Gastroesophageal sphincter (tissue), 4 donors: ENCODE measurements at places on chromosomes 5 and 9.
A peak's percentile ranks its signal among the peaks of the same experiment; 100 is the strongest.

DNA sequence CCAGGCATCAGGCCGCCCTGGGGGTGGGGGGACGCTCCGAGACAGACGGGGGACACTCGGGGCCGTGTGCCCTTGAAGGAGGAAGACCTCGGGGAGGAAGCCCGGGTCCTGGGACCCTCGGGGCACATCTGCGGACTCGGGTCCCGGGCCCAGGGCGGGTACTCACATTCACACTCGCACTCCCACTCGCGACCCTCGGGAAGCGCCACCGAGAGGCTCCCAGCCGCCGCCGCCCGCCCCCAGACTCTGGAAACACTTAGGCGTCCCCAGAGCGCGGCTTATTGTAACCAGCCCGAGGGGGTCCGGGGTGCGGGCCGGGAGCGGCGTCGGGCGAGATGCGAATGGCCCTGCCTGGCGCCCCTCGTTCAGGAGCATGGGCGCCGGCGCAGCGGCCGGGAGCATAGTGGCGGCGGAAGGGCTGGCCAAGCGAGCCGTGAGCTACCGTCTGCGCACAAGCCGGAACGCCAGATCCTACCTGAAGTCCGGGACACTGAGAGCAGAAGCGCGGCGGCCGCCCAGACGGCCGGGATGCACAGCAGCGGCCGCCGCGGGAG, 559 bp downstream of the ROR2 start:
- ATAC-seq: no peak

DNA sequence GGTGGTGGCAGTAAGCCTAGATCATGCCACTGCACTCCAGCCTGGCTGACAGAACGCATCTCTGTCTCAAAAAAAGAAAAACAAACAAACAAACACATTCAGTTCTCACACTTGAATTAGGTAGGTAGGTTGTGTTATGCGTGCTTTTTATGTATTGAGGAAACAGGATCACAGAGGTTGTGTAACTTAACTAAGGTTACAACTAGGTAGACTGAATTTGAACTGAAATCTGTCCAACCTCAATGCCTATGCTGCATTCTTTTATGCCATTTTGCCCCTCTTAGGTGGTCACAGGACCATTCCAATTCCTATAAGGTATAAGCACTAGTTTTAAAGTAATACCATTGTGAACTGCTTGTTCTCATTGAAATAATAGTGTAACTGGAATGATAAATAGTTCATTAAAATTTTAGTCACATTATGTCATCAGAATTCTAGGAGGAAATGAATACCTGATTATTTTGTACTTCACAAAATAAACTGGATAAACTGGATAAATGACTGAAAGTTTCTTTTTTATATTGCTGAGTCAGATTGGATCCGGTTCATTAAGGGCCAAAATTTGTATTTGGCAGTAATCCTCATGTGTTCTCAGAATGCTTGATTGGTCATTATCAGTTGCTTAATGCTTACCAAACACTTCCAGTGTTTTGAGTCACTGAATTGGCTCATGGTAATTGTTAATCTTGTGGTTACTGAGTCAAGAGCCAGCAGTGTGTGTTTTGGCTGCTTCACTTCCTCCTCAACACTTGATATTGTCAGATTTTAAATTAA, 7.1 kb downstream of the UBAP1 start:
- peak; percentile 90 for ATAC-seq

DNA sequence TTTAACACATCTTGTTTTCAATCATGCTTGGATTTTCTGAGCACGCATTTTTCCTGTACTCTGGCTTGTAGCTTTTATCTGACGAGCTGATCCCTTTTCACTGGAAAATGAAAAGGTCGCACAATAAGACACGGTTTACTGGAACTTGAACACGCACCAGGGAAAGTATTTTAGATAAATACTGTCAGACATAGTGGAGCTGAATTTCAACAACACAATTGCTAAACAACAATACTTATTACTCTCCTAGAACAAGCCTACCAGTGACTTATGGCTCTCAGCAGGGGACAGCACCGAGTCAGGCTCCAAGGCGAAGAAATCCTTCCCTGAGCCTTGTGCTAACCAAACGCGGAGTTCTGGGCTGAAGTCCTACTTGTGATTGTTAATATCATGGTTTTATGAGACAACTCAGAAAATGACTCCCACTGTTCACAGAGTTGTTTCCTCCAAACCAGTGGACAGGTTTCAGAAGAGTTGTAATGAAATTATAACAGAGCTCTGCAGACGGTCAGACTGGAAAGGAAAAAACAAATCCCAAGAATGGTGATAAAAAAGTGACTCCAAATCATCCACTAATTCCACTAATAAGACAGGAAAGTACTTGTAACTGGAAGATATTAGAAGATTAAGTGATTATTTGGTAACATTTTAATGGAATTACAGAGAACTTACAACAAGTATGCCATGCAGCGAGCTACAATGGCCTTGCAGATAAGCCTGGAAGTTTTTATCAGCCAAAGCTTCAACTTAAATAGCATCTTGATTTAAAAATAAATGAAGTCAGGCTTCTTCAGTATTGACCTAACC, 359.6 kb downstream of the EBF1 start:
- no peak for ATAC-seq

DNA sequence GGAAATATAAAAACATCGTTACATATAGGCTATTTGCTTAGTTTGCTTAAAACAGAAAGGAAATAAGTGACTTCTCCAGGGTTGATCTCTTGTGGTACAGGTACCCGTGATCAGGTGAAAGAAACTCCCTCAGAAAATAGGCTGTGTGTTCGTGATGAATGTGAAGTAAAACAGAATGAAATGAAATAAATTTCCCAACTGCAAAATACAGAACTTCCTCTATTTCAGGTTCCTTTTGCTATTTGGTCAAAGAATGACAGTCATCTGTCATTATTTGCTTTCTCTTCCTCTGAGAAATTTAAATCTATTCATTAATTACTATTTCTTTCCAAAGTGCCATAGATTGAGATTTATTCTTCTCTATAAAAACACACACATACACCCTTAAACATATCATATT, 408.1 kb downstream of the FAM170A start:
- no peak for ATAC-seq

- ATAC-seq: no peak
These were observed 659.0 kb downstream of the ANXA1 start for GRCh38 chr9:73810585-73811215.

DNA sequence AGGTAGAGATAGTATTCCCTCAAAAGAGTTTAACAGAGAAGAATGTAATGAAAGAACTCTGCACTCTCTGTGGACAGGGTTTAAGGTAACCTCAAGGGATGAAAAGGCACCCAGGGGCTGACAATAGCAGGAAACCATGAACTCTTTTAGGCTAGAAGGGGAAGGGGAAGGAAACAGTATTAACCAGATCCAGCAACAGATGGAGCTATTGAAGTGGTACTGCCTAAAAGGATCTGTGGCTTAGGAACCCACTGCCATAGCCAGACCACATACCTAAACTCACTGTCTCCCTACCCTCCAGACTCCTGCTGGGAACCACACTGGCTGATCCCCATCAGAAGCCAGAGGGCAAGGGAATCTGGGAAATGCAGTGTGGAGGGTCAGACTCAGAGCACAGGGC, 35.5 kb downstream of the PLGRKT start:
- ATAC-seq: no peak

GRCh38 chr5:62812621-62813255, 234.1 kb downstream of the LRRC70 start:
- ATAC-seq: no peak

DNA sequence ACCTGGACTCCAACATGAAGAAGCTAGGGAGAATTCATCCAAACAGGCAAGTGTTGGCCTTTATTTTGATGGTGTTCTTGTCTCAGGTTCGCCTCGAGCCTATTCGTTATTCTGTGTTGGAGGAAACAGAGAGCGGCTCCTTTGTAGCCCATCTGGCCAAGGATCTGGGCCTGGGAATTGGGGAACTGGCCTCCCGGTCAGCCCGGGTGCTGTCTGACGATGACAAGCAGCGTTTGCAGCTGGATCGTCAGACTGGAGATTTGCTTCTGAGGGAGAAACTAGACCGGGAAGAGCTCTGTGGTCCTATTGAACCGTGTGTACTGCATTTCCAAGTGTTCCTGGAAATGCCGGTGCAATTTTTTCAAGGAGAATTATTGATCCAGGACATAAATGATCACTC, 367 bp downstream of the PCDHB4 start:
- no peak for ATAC-seq

DNA sequence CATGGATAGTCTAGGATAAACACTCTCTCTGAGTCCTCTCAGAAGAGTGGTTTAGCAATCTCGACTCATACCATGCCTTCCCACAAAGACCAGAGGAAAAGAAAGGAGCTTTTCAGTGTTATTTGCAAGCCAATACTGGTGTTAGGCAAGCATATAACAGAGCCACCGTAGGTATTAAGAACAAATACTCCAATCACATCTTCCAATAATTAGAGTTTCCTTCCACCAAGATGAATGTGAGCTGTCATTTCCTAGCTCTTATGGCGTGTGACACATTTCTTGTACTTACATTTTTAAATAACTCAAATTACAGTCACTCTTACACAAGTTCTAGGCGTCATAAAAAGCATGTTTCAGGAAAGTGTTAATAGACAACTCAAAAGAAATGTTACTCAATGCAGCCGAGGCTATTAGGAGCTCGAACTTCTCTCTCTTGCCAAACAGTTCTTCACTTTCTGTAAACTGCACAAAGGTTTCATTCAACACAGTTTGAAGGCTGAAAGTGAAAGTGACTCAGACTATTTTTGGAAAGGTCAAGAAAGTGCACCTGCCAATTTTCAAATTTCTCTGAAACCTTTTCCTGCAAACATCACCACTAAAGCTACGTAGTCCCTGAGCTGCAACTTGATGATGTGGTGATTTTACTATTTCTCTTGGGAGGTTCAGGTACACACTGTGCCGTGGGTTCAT, 153.8 kb downstream of the AUH start:
- peak; percentile 90 for ATAC-seq

DNA sequence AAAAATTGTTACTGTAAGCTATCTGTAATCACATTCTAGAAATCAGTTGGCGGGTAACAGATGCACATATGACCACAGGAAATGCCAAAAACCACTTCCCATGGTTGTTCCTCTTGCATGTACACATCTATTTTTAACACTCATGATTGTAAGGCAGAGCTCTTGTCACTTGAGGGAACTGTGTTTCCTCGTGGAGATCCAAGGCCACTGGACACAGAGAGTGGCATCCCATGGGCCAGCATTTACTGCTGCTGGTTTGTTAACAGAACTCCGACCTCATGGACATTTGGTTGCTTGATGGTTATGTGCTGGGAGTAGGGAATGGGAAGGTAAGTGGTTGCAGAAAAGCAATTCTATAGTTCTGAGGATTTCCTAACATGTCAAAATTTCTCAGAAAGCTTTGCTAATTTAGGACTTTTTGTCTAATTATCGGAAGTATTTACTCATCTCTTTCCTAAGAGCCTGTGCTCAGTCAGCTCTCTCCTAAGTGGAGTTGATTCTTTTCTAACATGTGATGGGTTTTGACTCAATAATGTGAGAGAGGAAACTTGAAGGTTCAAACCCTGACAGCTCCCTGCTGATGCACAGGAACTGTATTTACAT, 202.0 kb upstream of the NR3C1 start:
- peak; percentile 19 for ATAC-seq

DNA sequence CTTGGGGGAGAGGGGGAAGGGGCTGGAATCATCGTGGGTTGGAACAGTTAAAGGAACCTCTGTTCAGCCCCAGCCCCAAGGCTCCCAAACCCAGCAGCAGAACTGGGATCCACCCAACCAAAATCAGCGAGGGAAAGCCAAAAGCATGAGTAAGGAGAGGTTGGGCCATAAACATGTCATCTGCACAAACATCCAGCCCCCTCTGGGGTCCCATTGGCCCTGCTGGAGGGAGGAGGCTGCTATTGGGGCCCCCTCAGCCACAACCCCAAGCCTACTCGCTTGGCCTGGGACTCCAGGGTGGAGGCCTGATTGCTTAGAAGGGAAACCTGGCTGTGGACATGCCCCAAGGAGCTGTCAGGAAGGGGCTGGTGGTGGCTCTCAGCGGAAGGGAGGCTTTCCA, 154.9 kb downstream of the FGF18 start:
- peak; percentile 76 for ATAC-seq

GRCh38 chr5:11596185-11596584, 308.1 kb downstream of the CTNND2 start:
- ATAC-seq: no peak

DNA sequence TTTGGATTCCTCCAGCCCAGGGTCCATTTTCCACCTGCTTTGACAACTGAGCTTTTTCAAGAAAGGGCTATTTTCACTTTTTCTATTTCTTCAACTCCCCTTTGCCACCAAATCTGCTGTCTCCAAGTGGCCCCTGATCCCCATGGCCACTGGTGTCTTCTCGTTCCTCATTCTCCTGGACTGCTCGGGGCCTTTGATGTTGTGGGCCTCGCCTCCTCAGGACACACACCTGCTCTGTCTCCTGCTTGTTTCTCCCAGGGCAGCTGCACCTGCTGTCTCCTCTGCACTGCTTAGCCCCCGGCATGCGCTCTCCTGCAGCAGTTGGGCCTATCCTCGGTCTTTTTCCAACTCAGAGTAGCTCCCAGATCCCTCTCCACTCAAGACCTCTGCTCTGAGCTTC, 16.3 kb upstream of the NANS start:
- ATAC-seq: no peak

DNA sequence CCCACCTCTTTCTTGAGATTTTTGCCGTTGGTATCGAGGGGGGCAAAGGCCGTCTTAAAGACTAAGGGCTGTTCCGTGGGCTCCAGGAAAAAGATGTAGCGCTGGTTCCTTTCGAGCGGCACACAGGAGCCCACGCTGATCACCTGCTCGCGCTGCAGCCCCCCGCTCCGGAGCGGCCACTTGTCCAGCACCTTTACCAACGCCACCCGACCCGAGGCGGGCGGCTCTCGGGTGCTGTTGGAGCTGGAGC, 781 bp downstream of the NRG2 start:
- ATAC-seq: no peak

GRCh38 chr5:102622262-102622661, 123.5 kb upstream of the SLCO6A1 start:
- no peak for ATAC-seq

DNA sequence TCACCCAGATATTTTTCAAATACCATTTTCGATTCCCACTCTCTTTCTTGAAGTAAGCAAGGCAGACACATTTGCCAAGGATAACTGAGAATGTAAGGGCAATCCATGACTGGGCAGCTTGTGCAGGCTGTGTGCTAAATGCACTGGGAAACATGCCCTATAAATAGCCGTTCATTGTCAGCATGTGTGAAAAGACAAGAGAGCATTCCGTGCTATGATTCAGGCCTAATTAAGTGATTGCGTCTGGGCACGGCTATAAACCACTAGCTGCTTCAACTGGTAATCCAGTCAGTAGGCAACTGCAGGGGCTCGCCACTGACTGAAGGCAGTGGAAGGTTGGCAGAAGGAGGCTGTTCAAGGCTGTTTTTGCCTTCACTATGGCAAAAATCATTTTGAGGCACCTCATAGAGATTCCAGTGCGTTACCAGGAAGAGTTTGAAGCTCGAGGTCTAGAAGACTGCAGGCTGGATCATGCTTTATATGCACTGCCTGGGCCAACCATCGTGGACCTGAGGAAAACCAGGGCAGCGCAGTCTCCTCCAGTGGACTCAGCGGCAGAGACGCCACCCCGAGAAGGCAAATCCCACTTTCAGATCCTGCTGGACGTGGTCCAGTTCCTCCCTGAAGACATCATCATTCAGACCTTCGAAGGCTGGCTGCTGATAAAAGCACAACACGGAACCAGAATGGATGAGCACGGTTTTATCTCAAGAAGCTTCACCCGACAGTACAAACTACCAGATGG, at the start of gene HSPB3:
TSS of gene HSPB3 (plus strand) at position 287 of the 745 bp plus-strand sequence. CDS start at position 378, 91 bp downstream.
- peak; percentile 85 for ATAC-seq

- ATAC-seq: no peak
These were observed 291.4 kb downstream of the MCTP1 start for GRCh38 chr5:94993491-94993890.
